ENCODE measurements at places on chromosomes 2 and 18. TPM values are rescaled to one million over a fixed set of nuclear protein-coding genes. Genes with fewer than 3 reads are reported as not detected.

- no peaks in the 10 kb centered on the region for H3K36me3 ChIP-seq
- no peaks in the 10 kb centered on the region for H3K27me3 ChIP-seq
- H3K27ac ChIP-seq: no peak overlapping the region
- DNase-seq: no peak
These were observed 254.7 kb downstream of the DLGAP1 start for GRCh38 chr18:4200399-4200798.

- H3K4me1 ChIP-seq: no peaks in the 10 kb centered on the region
- no peak overlapping the region for H3K4me3 ChIP-seq
- no peak for DNase-seq
- no peaks in the 10 kb centered on the region for H3K36me3 ChIP-seq
These were observed 5.8 kb downstream of the TBC1D8 start for GRCh38 chr2:101145406-101145805.

Gene TMEM163
- 8.9 TPM for total RNA-seq

Gene DQX1
- not detected for total RNA-seq

Gene PLEKHA3
- total RNA-seq: 11.1 TPM

Gene RPL31
- total RNA-seq: 437 TPM

- peak overlapping the region; percentile 80 for H3K4me3 ChIP-seq
- H3K36me3 ChIP-seq: no peaks in the 10 kb centered on the region
- no peak for DNase-seq
- H3K4me1 ChIP-seq: no peaks in the 10 kb centered on the region
- H3K27me3 ChIP-seq: no peaks in the 10 kb centered on the region
- peak overlapping the region; percentile 94 for H3K27ac ChIP-seq
These were observed 501 bp downstream of the LPIN1 start for GRCh38 chr2:11746807-11747459.

DNA sequence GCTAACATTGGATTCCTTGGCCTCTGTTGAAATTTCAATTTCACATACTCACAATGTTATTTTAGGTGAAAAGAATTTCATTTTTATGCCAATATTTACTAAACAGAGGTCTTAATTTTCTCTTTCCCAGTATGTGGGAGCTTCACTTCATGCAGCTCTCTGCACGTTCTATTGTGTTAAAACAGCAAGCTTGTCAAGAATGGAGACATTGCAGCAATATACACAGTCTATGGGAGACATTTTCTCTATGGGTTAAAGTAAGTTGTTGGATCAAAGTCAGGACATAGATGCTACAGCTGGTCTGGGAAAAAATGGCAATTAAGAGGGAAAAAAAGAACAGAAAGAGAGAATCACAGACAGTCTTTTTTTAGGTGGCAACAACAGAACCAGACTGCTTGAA lies 70.4 kb upstream of the ARHGAP15 start:
- H3K4me3 ChIP-seq: no peak overlapping the region
- no peaks in the 10 kb centered on the region for H3K36me3 ChIP-seq
- no peak overlapping the region for H3K27ac ChIP-seq

Gene UGT1A5
- total RNA-seq: not detected

GRCh38 chr18:56270671-56271250 lies 367.6 kb downstream of the TXNL1 start:
- no peak for DNase-seq
- H3K4me1 ChIP-seq: peaks cover 5% of the 10 kb centered on the region
- no peak overlapping the region for H3K27ac ChIP-seq
- no peak overlapping the region for H3K4me3 ChIP-seq

Gene FIGLA
- total RNA-seq: not detected

DNA sequence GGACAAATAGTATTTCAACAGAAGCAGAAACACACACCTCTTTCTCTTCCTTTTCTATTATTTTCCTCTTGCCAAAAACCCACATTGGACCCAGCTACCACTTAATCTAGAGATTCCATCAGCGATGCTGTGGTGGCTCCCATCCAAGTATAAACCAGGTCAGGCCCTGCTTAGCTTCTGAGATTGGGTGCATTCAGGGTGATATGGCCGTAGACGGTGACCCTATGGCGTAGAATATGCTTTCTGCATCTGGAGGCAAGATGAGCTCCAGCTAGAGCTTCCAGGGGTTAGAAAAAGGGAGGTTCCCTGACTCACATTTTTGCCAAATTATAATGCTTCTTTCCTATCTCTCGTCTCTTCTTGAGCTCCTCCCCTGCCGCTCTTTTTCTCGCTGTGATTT lies 66.5 kb downstream of the TNP1 start:
- H3K36me3 ChIP-seq: no peaks in the 10 kb centered on the region
- no peaks in the 10 kb centered on the region for H3K27me3 ChIP-seq
- no peak overlapping the region for H3K4me3 ChIP-seq
- no peak overlapping the region for H3K27ac ChIP-seq
- H3K4me1 ChIP-seq: peaks cover 20% of the 10 kb centered on the region

DNA sequence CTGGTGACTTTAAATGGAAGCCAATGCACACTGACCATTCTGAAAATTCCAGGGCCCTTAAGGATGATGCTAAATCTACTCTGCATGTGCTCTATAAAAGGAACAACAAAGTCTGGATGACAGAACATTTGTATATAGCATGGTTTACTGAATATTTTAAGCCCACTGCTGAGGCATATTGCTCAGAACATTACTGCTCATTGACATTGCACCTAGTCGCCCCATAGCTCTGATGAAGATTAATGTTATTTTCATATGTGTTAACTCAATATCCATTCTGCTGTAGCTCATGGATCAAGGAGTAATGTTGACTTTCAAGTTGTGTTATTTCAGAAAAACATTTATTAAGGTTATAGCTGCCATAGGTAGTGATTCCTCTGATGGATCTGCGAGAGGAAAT lies 827.5 kb upstream of the CHAC2 start:
- H3K36me3 ChIP-seq: no peaks in the 10 kb centered on the region
- no peak overlapping the region for H3K4me3 ChIP-seq
- no peak for DNase-seq
- no peaks in the 10 kb centered on the region for H3K27me3 ChIP-seq

GRCh38 chr2:237629188-237629534 lies 1.8 kb downstream of the LRRFIP1 start:
- peak overlapping the region; percentile 91 for H3K27ac ChIP-seq
- H3K4me3 ChIP-seq: no peak overlapping the region
- H3K27me3 ChIP-seq: no peaks in the 10 kb centered on the region
- no peak for DNase-seq
- no peaks in the 10 kb centered on the region for H3K4me1 ChIP-seq

Gene LIMS4
- total RNA-seq: 5.2 TPM

DNA sequence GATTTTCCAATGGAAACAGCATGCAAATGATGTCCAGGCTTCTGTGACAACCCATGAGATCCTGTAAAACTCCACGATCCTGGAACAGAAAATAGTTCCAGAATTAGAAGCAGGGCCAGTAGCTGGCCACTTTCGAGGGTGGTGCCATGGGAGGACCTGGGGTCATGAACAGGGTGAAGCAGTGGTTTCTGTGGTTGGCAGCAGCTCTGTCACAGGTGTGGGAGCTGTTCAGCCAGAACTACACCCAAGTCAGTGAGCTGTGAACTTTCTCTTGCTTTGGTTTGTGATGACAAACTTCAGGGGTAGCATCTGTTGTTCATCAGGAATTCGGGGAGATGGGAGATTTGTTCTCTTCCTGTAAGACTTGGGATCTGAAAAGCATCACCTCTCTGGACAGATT lies 314.4 kb upstream of the NT5C1B start:
- H3K36me3 ChIP-seq: no peaks in the 10 kb centered on the region
- no peak overlapping the region for H3K27ac ChIP-seq
- no peak overlapping the region for H3K4me3 ChIP-seq

- no peak overlapping the region for H3K27ac ChIP-seq
- H3K27me3 ChIP-seq: no peaks in the 10 kb centered on the region
- H3K4me1 ChIP-seq: peaks cover 8% of the 10 kb centered on the region
- no peak for DNase-seq
These were observed 165.0 kb downstream of the PLCL1 start for GRCh38 chr2:197969391-197969893.

- H3K4me3 ChIP-seq: no peak overlapping the region
- DNase-seq: no peak
- H3K4me1 ChIP-seq: no peaks in the 10 kb centered on the region
- H3K27ac ChIP-seq: no peak overlapping the region
- H3K36me3 ChIP-seq: peaks cover 79% of the 10 kb centered on the region
These were observed 9.6 kb downstream of the SSB start for GRCh38 chr2:169808221-169808620.

- H3K4me1 ChIP-seq: peaks cover 32% of the 10 kb centered on the region
- H3K4me3 ChIP-seq: no peak overlapping the region
- H3K36me3 ChIP-seq: no peaks in the 10 kb centered on the region
- no peak for DNase-seq
These were observed 1.9 kb upstream of the SOX11 start for GRCh38 chr2:5690286-5690685.

Gene KCNE4
- 4.0 TPM for total RNA-seq

GRCh38 chr2:123061534-123061933 lies 963.6 kb upstream of the CNTNAP5 start:
- no peak overlapping the region for H3K27ac ChIP-seq
- no peaks in the 10 kb centered on the region for H3K36me3 ChIP-seq
- H3K4me3 ChIP-seq: no peak overlapping the region
- DNase-seq: no peak
- no peaks in the 10 kb centered on the region for H3K27me3 ChIP-seq

Gene ZNF397
- total RNA-seq: 12.0 TPM

Gene DYSF
- total RNA-seq: 52.1 TPM

GRCh38 chr18:10184776-10185175 lies 269.7 kb upstream of the APCDD1 start:
- no peak overlapping the region for H3K4me3 ChIP-seq
- H3K27me3 ChIP-seq: no peaks in the 10 kb centered on the region
- no peak overlapping the region for H3K27ac ChIP-seq
- no peaks in the 10 kb centered on the region for H3K4me1 ChIP-seq
- H3K36me3 ChIP-seq: no peaks in the 10 kb centered on the region

GRCh38 chr2:128178650-128179460 lies 87.9 kb downstream of the UGGT1 start:
- peaks cover 63% of the 10 kb centered on the region for H3K36me3 ChIP-seq
- no peaks in the 10 kb centered on the region for H3K4me1 ChIP-seq
- no peak overlapping the region for H3K27ac ChIP-seq
- no peak for DNase-seq
- no peak overlapping the region for H3K4me3 ChIP-seq
- no peaks in the 10 kb centered on the region for H3K27me3 ChIP-seq

DNA sequence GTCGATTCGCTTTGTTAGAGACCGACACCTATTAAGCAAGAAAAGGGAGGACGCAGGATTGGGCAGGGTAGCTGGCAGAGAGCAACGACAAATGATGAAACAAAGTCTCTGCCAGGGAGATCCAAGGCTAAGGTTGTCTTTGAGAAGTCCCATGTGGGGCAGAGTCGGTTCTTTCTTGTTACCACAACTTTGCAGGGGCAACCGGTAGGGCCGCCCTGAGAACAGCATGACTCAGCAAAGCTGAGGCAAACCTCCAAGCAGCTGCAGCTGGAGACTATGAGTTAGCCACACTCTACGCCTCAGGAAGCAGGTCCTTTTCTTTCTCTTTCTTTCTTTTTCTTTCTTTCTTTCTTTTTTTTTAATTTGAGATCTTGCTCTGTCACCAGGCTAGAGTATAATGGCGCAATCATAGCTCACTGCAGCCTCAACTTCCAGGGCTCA lies 452.3 kb upstream of the ID2 start:
- no peaks in the 10 kb centered on the region for H3K36me3 ChIP-seq
- no peaks in the 10 kb centered on the region for H3K27me3 ChIP-seq
- peaks cover 6% of the 10 kb centered on the region for H3K4me1 ChIP-seq
- no peak overlapping the region for H3K27ac ChIP-seq

DNA sequence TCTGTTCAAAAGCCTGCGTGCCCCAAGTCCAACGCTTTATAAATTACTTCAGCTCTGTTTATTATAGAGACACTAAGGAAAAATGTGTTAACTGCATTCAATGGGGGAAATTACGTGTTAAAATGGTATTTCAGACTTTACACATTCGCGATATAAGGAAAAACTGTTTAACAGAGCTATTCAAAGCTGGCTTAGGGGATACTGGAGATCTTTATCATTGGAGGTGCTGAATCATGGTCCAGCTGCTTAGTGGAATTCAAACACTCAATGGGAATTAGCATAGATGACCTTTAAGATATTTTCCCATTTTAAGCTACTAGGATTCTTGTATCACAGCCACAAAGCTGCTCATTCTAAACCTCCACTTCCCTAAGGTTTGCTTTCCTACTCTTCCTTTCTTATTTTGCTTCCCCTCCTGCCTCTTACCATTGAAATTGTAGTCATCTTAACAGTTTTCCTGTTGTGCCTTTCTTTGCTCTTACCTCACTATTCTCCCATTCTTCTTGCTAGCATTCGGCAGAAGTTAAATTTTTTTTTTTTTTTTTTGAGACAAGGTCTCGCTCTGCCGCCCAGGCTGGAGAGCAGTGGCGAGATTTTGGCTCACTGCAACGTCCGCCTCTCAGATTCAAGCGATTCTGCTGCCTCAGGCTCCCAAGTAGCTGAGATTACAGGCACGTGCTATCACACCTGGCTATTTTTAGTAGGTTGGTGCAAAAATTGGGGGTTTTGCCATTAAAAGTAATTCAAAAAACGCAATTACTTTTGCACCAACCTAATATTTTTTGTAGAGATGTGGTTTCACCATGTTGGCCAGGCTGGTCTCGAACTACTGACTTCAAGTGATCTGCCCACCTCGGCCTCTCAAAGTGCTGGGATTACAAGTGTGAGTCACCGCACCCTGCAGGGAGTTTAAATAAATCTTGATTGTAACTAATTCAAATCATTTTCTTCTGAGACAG lies 6.5 kb downstream of the SULT6B1 start:
- no peaks in the 10 kb centered on the region for H3K4me1 ChIP-seq
- no peaks in the 10 kb centered on the region for H3K36me3 ChIP-seq

- peak; percentile 57 for DNase-seq
- no peak overlapping the region for H3K4me3 ChIP-seq
- H3K27ac ChIP-seq: no peak overlapping the region
These were observed 70.6 kb downstream of the EMILIN2 start for GRCh38 chr18:2917259-2918047.

- no peaks in the 10 kb centered on the region for H3K36me3 ChIP-seq
- no peak overlapping the region for H3K4me3 ChIP-seq
- H3K4me1 ChIP-seq: peaks cover 35% of the 10 kb centered on the region
These were observed 5.0 kb downstream of the SFTPB start for GRCh38 chr2:85662899-85663593.

- H3K27ac ChIP-seq: peak overlapping the region; percentile 55
- no peaks in the 10 kb centered on the region for H3K36me3 ChIP-seq
- H3K4me1 ChIP-seq: no peaks in the 10 kb centered on the region
- no peak overlapping the region for H3K4me3 ChIP-seq
These were observed 184.2 kb downstream of the ZNF385B start for GRCh38 chr2:179677077-179677688.

- DNase-seq: no peak
- H3K27ac ChIP-seq: no peak overlapping the region
- H3K4me3 ChIP-seq: no peak overlapping the region
- H3K4me1 ChIP-seq: no peaks in the 10 kb centered on the region
- H3K36me3 ChIP-seq: no peaks in the 10 kb centered on the region
These were observed 1259.5 kb upstream of the CDH2 start for GRCh38 chr18:29436459-29436858.

GRCh38 chr2:133557614-133558013 lies 10.6 kb downstream of the NCKAP5 start:
- no peaks in the 10 kb centered on the region for H3K27me3 ChIP-seq
- H3K4me1 ChIP-seq: no peaks in the 10 kb centered on the region
- no peak overlapping the region for H3K4me3 ChIP-seq
- no peaks in the 10 kb centered on the region for H3K36me3 ChIP-seq
- H3K27ac ChIP-seq: no peak overlapping the region
- no peak for DNase-seq
